ENCODE measurements at places on chromosomes 2 and 18. TPM values are rescaled to one million over a fixed set of nuclear protein-coding genes. Genes with fewer than 3 reads are reported as not detected.

DNA sequence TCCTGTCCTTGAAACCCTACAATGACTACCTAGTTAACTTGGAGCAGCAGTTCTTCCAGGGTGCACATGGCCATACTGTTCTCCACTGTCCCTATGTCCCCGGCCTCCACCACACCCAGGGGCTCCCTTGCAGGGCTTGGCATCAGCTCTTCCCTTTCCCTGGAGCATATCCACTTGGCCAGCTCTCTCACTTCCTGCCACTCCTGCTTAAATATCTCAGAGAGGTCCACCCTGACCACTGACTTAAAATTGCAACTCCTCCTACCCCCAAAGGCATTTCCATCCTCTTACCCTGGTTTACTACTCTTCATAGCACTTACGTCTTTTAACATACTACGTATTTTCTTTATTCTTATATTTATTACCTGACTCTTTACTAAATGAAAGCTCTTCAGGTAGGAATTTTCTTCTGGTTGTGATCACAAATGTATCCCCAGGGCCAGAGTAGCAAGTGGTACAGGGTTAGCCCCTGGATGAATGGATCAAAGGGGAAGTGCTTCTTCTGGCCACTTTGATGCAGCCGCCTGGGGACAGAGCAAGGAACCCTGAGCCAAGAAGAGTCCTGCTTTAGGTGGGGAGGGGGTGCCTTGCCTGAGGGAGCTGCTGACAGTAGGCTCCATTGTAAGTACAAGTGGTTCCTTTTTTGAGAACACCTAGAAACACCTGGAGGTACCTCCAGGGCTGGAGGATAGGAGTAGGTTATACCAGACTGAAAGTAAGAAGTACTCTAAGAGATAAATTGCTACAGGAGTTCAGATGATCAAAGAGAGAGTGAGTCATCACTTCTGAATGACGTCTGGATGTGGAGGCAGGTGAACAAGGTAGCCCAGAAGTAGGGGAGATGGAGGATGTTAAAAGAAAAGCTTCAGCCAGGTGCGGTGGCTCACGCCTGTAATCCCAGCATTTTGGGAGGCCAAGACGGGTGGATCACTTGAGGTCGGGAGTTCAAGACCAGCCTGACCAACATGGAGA lies 82.2 kb downstream of the SOCS6 start:
- peak; percentile 53 for DNase-seq

The SNED1 gene
- 6.0 TPM for polyA plus RNA-seq

DNA sequence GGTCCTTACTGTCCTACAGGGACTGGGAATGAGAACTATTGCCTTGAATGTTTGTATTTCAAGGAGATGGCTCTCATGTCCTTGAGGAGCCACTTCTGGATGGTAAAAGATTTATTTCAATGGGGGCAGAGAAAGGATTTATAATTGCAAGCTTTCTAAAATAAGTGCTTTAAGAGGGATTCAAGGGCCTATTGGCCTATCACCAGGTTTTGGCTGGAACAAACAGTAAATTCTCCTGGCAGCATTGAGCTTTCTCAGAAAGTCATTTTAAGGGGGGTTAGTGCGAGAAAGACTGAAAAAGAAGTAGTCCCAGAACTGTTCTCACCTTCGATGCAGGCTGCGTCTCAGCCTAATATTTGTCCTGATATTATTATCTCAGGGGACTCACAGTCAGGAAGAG lies 29.8 kb downstream of the DPP10 start:
- DNase-seq = no peak

The PJVK gene
- 1.0 TPM for polyA plus RNA-seq

The MSGN1 gene
- not detected for polyA plus RNA-seq

The KDSR gene
- 8.6 TPM for polyA plus RNA-seq

DNA sequence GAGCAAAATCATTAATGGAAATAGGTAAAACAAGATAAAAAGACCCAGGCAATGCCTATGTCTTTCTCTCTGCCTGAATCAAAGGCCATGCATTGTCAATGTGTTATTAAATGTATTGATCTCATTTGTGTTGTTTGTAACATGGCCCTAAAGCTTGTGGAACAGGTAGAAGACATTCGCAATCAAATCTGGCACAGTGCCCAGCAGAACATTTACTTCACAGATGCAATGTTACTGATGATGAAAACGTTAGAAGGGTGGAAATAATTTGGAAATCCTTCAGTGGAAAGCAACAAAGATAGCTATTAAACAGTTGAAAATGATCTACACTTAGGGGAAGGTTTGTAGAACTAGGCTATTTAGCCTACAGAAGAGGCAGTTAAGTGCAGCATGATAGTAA lies 368.2 kb downstream of the EPHA4 start:
- DNase-seq = no peak

GRCh38 chr2:216003876-216004696 lies 9.3 kb downstream of the MREG start:
- no peak for DNase-seq

The NEU2 gene
- not detected for polyA plus RNA-seq

The CPO gene
- 2.2 TPM for polyA plus RNA-seq

The OXER1 gene
- polyA plus RNA-seq = 6.4 TPM

- no peak for DNase-seq
Measured at GRCh38 chr2:189933911-189934399, 128.6 kb downstream of the MSTN start.

GRCh38 chr2:85579266-85579935 lies 2.0 kb downstream of the VAMP8 start:
- no peak for DNase-seq

DNA sequence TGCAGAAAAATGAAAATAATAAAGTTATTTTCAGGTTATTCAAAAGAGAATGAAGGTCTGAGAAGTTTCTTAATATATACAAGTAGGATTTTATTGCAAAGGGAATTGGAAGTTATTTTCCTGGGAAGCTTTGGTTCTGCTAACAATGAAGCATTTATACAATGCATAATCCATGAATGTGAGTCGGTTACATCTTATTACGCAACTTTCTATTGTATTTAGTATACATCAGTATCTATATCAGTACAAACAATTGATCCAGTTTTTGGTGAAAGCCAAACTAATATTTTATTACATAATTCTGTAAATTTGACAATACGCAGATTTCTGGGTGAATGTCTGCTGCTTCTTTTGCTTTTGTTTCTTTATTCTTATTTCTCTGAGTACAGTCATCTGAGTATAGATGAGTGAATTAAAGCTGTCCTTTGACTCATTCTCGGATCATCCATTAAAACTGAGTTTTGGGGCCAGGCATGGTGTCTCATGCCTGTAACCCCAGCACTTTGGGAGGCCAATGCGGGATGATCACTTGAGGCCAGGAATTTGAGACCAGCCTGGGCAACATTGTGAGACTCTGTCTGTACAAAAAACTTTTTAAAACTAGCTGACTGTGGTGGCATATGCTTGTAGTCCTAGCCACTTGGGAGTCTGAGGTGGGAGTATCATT lies 108.5 kb downstream of the SOCS6 start:
- DNase-seq = no peak

GRCh38 chr2:210072493-210072892 lies 70.1 kb downstream of the RPE start:
- no peak for DNase-seq

GRCh38 chr2:153986488-153987229 lies 114.9 kb downstream of the GALNT13 start:
- no peak for DNase-seq

The SP100 gene
- polyA plus RNA-seq = 55.4 TPM

DNA sequence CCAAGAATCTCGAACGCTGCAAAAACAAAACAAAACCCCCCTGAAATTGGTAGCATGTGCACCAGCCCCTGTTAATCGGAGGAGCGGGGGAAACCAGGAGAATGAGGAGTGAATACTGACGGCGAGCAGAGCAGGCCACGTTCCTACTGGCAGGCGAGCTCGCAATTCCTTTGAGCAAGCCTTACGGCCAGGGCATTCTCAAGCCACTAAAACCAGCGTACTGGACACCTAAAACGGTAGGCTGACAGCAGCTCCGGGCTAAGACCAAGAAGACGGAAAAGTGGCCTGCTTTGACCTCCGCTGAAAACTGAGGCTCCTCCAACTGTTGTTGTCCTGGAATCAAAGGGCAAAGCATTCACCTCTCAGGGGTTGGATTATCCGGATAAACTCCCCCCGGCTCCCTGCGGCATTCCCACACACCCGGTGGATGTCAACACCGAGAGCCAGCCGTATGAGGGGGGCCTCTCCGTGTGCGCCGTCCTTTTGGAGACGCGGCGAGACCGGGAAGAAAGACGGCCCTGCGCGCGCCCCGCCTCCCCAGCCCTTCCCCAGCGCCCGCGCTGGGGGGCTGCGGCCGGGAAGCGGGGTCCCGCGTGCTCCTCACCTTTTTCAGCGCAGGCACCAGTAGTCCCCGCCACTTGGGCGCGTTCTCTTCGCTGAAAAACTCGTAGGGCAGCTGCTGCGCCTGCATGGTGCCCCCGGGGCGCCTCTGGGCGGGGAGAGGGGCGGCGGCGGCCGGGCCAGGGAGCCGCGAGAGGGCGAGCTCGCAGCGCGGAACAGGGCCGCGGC lies 925 bp downstream of the SOS1 start:
- DNase-seq = peak; percentile 58

DNA sequence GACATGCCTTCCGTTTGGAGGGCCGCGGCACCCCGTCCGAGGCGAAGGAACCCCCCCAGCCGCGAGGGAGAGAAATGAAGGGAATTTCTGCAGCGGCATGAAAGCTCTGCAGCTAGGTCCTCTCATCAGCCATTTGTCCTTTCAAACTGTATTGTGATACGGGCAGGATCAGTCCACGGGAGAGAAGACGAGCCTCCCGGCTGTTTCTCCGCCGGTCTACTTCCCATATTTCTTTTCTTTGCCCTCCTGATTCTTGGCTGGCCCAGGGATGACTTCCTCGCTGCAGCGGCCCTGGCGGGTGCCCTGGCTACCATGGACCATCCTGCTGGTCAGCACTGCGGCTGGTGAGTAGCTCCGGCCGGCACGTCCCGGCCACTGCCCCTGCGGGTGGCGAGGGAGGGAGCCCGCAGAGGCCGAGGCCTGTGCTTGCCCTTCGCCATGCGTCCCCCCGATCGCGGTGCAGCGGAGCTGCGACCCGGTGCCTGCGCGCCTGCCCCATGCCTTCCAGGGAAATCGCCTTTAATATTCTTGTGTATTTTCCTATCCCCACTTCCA lies 1.2 kb downstream of the BMPR2 start:
- DNase-seq = peak; percentile 40

The REL gene
- polyA plus RNA-seq = 10.3 TPM

The TMEM131 gene
- 47.7 TPM for polyA plus RNA-seq

The MC2R gene
- polyA plus RNA-seq = not detected

DNA sequence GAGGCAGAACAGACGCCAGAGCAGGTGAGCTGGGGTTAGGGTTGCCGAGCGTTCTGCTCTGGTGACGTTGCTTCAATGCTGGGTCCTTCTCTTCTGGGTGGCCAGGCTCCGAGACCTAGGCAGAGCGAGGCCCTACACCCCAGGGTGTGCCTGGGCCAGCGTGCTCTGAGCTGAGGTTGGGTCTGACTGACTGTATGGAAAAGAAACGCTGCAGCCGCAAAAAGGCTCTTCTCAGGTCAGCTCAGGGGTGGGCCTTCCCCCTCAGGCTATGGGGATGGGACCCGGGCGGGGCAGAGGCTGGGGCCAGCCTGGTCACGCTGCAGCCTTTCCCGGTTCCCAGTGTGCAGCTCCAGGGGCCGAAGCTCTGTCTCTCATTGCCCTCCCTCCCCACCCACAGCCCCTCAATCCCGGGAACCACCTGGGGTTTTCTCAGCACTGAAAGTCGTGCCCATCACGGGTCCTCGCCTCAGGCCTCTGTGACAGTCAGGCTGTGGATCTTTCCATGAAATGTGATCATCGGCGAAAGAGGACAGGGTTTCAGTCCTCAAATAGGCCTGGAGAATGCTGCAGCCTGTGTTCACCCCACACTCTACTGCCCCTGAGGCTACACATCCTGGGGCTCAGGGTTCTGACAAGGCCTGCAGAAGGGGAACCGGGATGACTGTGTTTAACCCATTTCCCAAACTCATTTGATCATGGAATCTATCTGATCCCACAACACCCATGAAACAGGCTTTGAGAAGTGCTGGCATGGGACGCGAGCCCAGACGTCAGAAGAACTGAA lies 19.4 kb downstream of the CYP26B1 start:
- DNase-seq = no peak

DNA sequence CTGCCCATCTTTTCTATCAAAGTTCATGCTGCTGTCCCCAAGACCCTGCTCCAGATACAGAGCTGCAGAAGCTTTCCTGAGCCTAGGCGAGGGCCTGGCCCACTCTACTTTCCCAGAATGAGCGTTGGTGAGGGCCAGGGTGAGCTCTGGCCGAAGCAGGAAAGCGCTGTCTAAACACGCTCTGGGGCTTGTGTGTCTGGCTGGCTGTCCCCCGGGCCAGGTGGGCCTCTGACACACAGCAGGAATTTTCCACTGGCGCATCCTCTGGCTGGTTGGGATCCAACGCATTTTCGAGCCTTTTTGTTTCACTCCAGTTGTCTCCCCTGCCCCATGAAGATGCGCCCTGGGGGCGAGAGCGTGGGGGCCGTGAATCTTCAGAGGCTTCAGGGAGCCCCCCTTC lies 17.8 kb upstream of the KCNK3 start:
- no peak for DNase-seq

The FARSB gene
- 31.9 TPM for polyA plus RNA-seq

- DNase-seq = no peak
Measured at GRCh38 chr2:69204654-69205053, 182.4 kb downstream of the GFPT1 start.

DNA sequence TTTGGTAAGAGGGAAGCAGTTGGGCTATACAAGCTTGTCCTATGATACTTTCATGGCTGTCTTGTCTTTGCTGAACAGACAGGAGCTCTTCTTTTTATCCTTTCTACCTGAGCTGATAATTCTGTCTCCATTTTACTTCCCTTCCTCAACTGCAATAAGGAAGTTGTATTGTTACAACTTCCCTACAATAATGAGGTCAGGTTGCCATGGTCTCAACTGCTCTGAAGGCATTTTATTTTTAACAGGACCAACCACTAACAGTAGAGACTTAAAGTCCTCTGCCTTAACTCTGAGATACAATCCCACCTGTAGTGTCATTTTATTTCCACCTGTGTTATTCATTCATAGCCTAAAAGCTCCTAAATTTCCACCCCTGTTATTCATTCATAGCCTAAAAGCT lies 118.6 kb upstream of the PGAP1 start:
- peak; percentile 25 for DNase-seq

DNA sequence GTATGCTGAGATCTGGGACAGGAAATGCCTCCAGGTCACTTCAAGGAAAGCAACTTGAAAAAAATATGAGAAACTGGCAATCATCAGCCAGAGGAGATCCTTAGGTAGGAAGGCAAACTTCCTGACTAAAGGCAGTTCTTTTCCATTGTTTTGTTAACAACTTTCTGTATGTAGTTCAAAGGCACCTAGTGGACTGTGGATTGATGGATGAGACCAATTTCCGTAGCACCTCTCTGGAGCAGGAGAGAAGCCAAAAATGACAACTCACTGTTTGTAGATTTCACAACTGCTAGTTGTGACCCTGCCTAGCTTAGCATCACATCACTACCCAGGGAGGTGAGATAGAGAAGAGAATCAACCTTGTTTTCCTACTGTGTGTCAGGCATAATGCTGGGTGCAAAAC lies 21.8 kb upstream of the NOSTRIN start:
- DNase-seq = no peak

DNA sequence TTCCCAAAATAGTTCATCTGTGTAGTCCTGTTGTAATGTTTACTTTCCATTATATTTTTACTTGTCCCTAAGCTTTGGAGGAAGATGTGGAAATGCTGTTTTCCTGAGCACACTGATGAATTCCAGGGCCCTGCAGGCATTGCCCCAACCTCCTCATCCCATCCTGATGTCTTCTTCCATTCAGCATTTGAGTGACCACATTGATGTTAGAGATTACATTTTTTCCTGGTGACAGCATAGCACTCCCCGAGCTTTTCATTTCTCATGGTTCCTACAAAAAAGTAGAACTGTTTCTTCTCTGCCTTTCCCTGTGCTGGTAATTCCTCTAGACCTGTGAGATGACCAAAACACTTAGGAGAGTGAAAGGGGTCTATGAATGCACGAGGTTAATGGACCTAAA lies 4.8 kb downstream of the IL36A start:
- no peak for DNase-seq

The FRZB gene
- 5.2 TPM for polyA plus RNA-seq

The SPATA3 gene
- polyA plus RNA-seq = not detected

The FOXD4L1 gene
- 0.06 TPM for polyA plus RNA-seq
